ENCODE measurements at places on chromosomes 2 and 18.

- DNase-seq, result peak; percentile 60
These were observed 360.1 kb downstream of the LPIN1 start for GRCh38 chr2:12106440-12107080.

DNA sequence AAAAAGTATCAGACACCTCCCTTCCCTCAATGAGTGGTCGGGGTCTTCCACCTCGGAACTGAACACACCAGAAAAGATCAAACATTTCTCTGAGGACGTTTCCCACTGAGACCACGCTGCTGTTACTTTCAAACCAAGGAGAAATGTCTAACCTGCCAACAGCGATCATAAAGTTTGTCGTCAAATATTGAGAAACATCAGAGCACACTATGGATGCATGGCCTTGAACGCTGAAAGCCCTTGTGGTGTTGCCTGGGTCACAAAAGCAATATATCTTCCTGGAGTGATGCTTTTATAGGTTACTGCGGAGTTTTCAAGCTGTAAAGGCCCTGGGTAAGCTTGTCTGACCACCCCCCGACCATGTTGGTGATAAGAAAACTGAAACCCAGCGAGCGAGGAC, 70.2 kb upstream of the ID2 start:
- DNase-seq, result no peak

DNA sequence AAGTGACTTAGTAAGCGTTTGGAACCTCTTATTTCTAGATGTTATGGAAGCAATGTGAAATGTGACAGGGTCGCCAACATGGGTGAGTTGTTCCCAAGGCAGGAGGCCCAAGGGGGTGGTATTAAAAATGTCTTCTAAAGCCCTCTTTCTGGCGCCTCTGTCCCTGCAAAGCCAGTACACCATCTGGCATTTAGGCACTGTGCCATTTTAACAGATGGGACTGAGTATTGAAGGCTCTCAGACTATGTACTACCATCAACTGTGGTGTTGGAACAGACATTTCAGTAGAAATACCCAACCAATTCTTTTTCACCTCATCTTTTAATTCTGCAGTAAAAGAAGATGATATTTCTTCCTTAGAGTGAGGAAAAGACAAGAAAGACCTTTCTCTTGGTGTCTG, 384.5 kb upstream of the MMADHC start:
- DNase-seq, result peak; percentile 27

DNA sequence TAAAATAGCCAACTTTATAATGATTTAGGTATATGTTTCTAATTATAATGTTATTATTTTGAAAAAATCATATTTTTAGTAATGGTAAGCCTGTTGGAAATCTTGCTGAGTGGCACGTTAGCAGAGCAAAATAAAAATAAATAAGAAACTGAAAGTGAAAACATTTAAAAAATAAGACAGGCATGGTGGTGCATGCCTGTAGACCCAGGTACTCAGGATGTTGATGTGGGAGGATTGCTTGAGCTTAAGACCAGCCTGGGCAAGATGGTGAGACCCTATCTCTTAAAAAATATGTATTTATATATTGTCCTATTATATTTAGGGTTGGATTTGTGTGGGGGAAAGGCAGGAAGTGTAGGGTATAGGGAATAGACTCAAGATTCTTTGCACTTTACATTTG, 15.8 kb upstream of the ANKRD12 start:
- no peak for DNase-seq

DNA sequence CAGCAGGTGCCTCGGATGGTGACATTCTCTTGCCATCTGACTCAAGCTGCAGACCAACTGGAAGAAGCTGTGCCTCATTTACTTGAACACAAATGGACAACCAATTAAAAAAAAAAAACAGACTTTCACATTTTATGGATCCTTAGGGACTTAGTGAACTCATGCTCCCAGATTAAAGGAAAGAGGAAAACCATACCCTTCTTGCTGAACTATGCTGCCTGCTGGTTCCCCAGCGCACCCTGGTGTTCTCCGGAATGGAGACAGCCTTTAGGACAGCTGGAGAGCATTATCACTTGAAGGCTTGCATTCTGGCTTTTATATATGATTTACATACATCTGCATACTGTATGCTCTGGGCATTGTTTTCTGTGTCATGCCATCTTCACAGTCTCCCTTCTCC, 370.7 kb downstream of the SLC4A3 start:
- DNase-seq, result peak; percentile 72

Measured in skin of body (tissue), 3 donors.